ENCODE measurements at places on chromosomes 3 and 15. TPM values are rescaled to one million over a fixed set of nuclear protein-coding genes. Genes with fewer than 3 reads are reported as not detected.

Gene CPN2
- total RNA-seq: not detected

Gene SSUH2
- total RNA-seq: 0.90 TPM

Gene MITF
- 13.6 TPM for total RNA-seq

Gene POPDC2
- 11.5 TPM for total RNA-seq

Gene SLC24A5
- 0.26 TPM for total RNA-seq

Gene SLC9C1
- 1.9 TPM for total RNA-seq

Gene KIF23
- total RNA-seq: 32.5 TPM

Gene AADACL2
- total RNA-seq: 0.48 TPM

Gene MYZAP
- 19.2 TPM for total RNA-seq

Gene PLXNB1
- total RNA-seq: 22.7 TPM

Gene ANKUB1
- not detected for total RNA-seq

Gene ZNF660
- total RNA-seq: 12.9 TPM

Gene TMEM89
- not detected for total RNA-seq

Gene GUCA1C
- not detected for total RNA-seq

Gene CCR5
- 1.4 TPM for total RNA-seq

Gene EFHB
- total RNA-seq: not detected

Gene SIAH2
- 27.4 TPM for total RNA-seq

Gene TGM4
- total RNA-seq: not detected

Gene ST8SIA2
- total RNA-seq: 2.2 TPM

Gene ZBTB47
- 17.1 TPM for total RNA-seq

Gene CFAP100
- total RNA-seq: not detected

Gene STXBP5L
- total RNA-seq: 1.8 TPM

Gene MORC1
- total RNA-seq: 0.90 TPM

Gene DAPK2
- 6.0 TPM for total RNA-seq

Gene PAQR5
- total RNA-seq: 2.6 TPM

Gene RPL39L
- total RNA-seq: 10.7 TPM

Gene TRH
- total RNA-seq: 0.16 TPM

Gene TOPBP1
- 61.5 TPM for total RNA-seq

Gene UACA
- total RNA-seq: 195 TPM

Gene SEMA4B
- total RNA-seq: 39.3 TPM

Gene GREM1
- total RNA-seq: 8.7 TPM

Data from urinary bladder (tissue), 4 donors.